ENCODE measurements at places on chromosomes 3 and 15. TPM values are rescaled to one million over a fixed set of nuclear protein-coding genes. Genes with fewer than 3 reads are reported as not detected.
A peak's percentile ranks its signal among the peaks of the same experiment; 100 is the strongest.

GRCh38 chr3:159805411-159805772 lies 183.2 kb upstream of the IL12A start:
- H3K36me3 ChIP-seq: no peaks in the 10 kb centered on the region
- no peaks in the 10 kb centered on the region for H3K4me1 ChIP-seq

The CIB1 gene
- total RNA-seq: 39.7 TPM

The PROK2 gene
- 1.2 TPM for total RNA-seq

The PATL2 gene
- 1.6 TPM for total RNA-seq

- no peak overlapping the region for H3K4me3 ChIP-seq
- peak; percentile 60 for DNase-seq
- no peaks in the 10 kb centered on the region for H3K27me3 ChIP-seq
- H3K4me1 ChIP-seq: peaks cover 36% of the 10 kb centered on the region
- H3K36me3 ChIP-seq: no peaks in the 10 kb centered on the region
Measured at GRCh38 chr3:171788546-171789351, 21.5 kb downstream of the PLD1 start.

The PLSCR1 gene
- 45.6 TPM for total RNA-seq

- no peaks in the 10 kb centered on the region for H3K27me3 ChIP-seq
- H3K4me3 ChIP-seq: no peak overlapping the region
- H3K27ac ChIP-seq: no peak overlapping the region
- H3K36me3 ChIP-seq: no peaks in the 10 kb centered on the region
Measured at GRCh38 chr3:197545101-197545500, 10.7 kb downstream of the BDH1 start.

- no peak overlapping the region for H3K4me3 ChIP-seq
- no peak overlapping the region for H3K27ac ChIP-seq
- H3K4me1 ChIP-seq: no peaks in the 10 kb centered on the region
- H3K36me3 ChIP-seq: no peaks in the 10 kb centered on the region
Measured at GRCh38 chr3:148957586-148957985, 33.8 kb upstream of the GYG1 start.

DNA sequence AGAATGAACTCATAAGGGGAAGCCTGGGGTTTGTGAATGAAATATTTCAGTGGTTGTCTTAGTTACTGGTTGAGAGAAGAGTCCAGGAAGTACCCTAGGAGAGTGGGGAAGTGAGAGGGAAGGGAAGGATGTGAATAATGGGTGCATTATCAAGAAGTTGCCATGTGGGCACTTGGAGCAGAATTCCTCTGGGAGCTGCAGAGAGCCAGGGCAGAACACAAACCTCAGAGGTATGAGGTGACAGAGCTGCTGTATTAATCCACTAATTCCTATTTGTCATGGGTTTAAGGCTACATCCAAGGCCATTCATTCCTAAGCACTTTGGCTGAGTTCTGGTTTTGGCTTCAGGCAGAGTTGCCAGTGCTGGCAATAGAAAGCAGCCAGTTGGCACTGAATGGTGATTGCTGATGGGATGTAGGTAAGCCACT lies 29.0 kb downstream of the NDUFB4 start:
- no peaks in the 10 kb centered on the region for H3K4me1 ChIP-seq
- no peaks in the 10 kb centered on the region for H3K27me3 ChIP-seq
- DNase-seq: no peak
- H3K36me3 ChIP-seq: no peaks in the 10 kb centered on the region
- H3K27ac ChIP-seq: no peak overlapping the region

The LYZL4 gene
- total RNA-seq: not detected

DNA sequence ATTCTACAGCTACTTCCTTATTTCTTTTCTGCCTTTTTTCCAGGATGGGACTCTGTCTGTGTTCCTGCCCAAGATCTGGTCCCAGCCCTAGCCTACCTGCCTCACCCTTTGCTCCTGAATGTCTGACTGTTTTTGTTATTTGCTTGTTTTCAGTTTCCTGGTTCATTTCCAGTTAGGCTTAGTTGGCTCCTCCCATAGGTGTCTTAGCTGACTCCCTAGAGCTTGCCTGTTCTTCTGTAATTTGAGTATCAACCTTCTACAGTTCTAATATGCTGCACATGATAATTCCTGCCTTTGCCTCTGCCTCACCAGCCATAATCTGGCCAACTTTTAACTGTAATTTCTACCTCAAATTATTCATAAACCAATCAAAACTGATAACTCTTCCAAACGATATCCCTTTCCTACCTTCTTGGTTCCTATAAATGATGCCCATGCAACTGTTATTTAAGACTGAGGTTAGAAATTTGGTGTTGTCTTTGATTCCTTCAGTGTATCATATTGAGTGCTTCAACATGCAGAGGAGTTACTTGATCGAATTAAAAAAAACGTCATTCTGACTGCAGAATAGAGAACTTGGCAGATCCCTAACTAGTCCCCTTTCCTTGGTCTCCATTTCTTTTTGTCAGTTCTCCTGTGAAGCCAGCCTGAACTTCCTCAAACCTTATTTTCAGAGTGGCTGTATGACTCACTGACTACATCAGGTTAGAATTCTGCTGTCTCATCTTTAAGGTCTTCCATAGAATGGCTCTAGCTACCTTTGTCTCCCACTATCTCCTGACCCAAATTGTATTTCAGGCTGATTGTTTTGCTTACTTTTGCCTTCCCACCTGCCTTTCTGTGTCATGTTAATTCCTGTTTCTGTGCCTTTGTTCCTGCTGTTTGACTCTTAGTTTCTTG lies 8.4 kb downstream of the GOLM2 start:
- no peaks in the 10 kb centered on the region for H3K36me3 ChIP-seq
- DNase-seq: peak; percentile 42
- H3K27me3 ChIP-seq: no peaks in the 10 kb centered on the region
- no peak overlapping the region for H3K4me3 ChIP-seq
- H3K27ac ChIP-seq: peak overlapping the region; percentile 20
- H3K4me1 ChIP-seq: peaks cover 11% of the 10 kb centered on the region

GRCh38 chr3:99933971-99934750 lies 116.5 kb downstream of the CMSS1 start:
- no peak overlapping the region for H3K27ac ChIP-seq
- no peak overlapping the region for H3K4me3 ChIP-seq
- no peaks in the 10 kb centered on the region for H3K36me3 ChIP-seq
- H3K27me3 ChIP-seq: no peaks in the 10 kb centered on the region

The TNNC1 gene
- total RNA-seq: not detected

The STAC gene
- 2.0 TPM for total RNA-seq

DNA sequence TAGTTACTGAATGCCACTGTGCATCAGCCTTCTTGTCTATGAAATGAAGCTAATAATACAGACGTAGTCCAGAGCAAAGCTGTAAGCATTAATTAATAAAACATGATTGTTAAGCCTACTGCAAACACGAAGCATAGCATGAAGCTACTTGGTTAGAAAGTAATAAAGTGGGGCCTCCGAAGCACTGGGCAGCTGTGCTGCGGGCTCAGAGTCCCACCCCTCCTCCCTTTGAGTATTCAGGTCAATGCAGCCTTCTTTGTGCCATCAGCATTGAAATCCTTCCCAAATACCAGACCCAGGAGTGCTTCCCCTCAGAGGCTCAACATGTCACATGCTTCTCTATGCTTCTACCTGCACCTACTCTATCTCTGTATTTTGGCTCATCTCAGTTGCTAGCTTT lies 1112.6 kb downstream of the IGSF11 start:
- DNase-seq: no peak
- H3K27ac ChIP-seq: no peak overlapping the region
- no peaks in the 10 kb centered on the region for H3K36me3 ChIP-seq
- no peak overlapping the region for H3K4me3 ChIP-seq
- no peaks in the 10 kb centered on the region for H3K27me3 ChIP-seq

GRCh38 chr3:29319262-29319661 lies 38.4 kb downstream of the RBMS3 start:
- peaks cover 19% of the 10 kb centered on the region for H3K4me1 ChIP-seq
- H3K4me3 ChIP-seq: no peak overlapping the region
- no peak for DNase-seq
- H3K27me3 ChIP-seq: no peaks in the 10 kb centered on the region

DNA sequence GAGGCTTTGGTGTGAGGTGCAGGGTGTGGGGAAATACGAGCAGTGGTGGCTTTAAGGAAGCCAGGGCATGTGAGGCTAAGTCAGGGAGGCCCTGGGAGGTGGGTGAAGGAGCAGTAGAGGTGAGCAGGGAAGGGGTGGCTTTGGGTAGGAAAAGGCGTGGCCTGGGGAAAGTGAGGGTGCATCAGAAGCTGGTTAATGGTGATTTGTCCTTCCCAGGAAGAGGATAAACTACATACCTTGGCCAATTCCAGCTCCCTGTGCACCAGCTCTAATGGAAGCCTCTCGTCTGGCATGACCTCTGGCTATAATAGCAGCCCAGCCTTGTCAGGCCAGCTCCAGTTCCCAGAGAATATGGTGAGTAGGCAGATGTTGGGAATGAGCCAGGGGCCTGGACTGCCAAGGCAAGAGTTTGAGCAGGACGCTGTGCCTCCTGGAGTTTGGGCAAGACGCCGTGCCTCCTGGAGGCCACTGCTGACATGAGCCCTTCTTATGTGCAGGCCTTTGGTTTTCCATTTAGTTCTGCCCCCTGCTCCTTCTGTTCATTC lies 41.3 kb downstream of the CDAN1 start:
- H3K4me1 ChIP-seq: no peaks in the 10 kb centered on the region
- no peak overlapping the region for H3K4me3 ChIP-seq
- DNase-seq: no peak
- H3K27me3 ChIP-seq: no peaks in the 10 kb centered on the region

The DALRD3 gene
- total RNA-seq: 13.2 TPM

- peaks cover 17% of the 10 kb centered on the region for H3K4me1 ChIP-seq
- H3K27ac ChIP-seq: no peak overlapping the region
- H3K27me3 ChIP-seq: peaks cover 24% of the 10 kb centered on the region
- H3K36me3 ChIP-seq: no peaks in the 10 kb centered on the region
Measured at GRCh38 chr3:25834346-25834745, 44.5 kb downstream of the OXSM start.

- H3K27ac ChIP-seq: no peak overlapping the region
- no peaks in the 10 kb centered on the region for H3K4me1 ChIP-seq
- no peak overlapping the region for H3K4me3 ChIP-seq
- H3K27me3 ChIP-seq: no peaks in the 10 kb centered on the region
Measured at GRCh38 chr3:52202384-52203077, 4.6 kb downstream of the ALAS1 start.

DNA sequence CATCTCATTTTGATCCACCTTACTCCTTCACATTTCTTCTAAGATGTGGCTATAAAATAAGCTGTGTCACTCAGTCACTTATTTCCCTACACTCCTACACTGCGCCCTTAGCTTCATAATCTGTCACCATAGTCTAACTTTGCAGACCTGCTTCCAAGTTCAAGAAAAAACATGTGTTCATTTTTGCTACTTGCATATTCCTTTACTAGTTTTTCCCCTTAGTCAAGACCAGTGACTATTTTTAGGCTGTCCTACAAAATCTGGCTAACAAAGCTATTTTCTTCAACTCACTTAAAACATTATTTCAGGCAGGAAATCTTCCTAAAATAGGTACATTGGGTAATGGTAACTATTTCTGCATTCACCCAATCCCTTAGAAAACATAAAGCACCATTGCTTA lies 272.5 kb downstream of the TBC1D5 start:
- H3K27ac ChIP-seq: no peak overlapping the region
- no peak for DNase-seq
- peaks cover 11% of the 10 kb centered on the region for H3K4me1 ChIP-seq
- H3K27me3 ChIP-seq: no peaks in the 10 kb centered on the region
- no peak overlapping the region for H3K4me3 ChIP-seq

The CHMP2B gene
- 33.7 TPM for total RNA-seq

The FOXB1 gene
- total RNA-seq: not detected

GRCh38 chr3:25427942-25428788 lies at the start of gene RARB:
TSS of gene RARB (plus strand) at chr3:25428263. CDS start at chr3:25428732, 469 bp downstream.
- no peaks in the 10 kb centered on the region for H3K36me3 ChIP-seq
- no peak within 1 kb of the TSS for H3K27ac ChIP-seq
- peak; percentile 89 for DNase-seq
- H3K4me3 ChIP-seq: peak within 1 kb of the TSS; percentile 56
